ENCODE measurements at places on chromosomes 1 and 21.

DNA sequence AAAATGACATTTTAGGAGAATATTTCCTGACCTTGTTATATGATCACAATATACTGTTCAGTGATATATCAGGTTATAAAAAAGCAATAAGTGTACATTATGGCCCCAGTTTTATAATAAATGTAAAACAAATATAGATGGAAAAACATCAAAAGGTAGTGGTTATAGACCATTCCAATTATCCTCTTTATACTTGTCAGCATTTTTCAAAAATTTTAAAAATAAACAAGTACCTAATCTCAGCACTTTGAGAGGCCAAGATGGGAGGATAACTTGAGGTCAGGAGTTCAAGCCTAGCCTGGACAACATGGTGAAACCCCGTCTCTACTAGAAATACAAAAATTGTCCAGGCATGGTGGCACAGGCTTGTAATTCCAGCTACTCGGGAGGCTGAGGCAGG, 69.6 kb upstream of the B3GALNT2 start:
- DNase-seq = no peak

GRCh38 chr1:61740751-61741700, 1.3 kb upstream of the PATJ start:
- DNase-seq = no peak

- no peak for DNase-seq
Measured at GRCh38 chr1:177106196-177106595, 58.3 kb downstream of the ASTN1 start.

DNA sequence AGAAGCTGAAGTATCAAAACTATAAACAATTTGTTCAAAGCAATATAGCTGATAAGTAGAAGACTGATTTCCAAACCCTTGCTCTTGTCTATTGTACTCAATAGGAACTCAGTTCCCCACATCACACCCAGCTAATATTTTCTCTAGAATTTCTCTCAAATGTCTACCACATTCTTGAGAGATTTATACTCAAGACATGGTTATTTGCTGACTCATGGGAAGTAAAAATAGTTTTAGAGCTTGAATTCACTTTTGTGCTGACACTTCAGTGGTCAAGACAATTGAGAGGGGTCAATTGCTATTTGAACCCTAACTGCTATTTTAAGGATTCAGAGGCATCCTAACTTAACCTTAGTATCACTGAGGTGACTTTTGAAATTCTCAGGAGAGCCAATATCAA, 99.0 kb downstream of the TNNI3K start:
- DNase-seq = no peak

- DNase-seq = no peak
Measured at GRCh38 chr1:211920141-211920572, 89.6 kb upstream of the LPGAT1 start.

DNA sequence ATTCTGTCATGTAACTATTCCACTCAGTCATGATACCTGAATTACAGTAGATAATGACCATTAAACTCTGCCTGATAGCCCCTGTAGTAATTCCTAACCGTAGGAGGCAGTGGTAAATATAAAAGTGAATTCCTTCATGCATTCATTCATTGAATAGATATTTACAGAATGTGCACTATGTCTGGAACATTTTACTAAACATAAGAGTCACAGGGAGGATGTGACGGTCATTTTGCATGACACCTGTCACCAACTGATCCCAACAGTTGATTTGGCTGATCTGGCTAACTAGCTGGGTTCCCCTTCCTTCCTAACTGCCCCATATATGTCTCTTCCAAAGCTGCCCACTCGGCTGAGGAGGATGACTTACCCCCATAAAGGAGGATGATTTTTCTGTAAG, 2.2 kb upstream of the RNPC3 start:
- no peak for DNase-seq

DNA sequence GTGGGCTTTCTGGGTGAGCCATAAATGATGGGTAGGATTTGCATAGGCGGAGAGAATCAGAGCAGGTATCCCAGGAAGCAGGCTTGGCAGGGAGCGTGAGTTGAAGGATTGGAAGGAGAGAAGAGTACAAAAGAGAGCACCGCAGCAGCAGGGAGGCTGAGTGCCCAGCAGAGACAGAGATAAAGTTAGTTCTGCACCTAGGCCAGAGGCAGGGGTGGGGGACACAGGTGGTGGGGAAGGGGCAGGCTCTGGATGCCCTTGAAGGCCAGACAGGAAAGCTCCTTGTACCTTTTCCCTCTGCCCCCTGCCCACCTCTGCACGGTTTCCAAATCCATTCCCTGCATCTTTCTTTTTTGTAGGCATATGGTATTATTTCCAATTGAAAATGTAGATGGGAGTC, 33.0 kb upstream of the TRABD2B start:
- no peak for DNase-seq

GRCh38 chr1:8421721-8422120, 103.8 kb downstream of the SLC45A1 start:
- DNase-seq = no peak

GRCh38 chr1:29120947-29121485, 2.7 kb downstream of the TMEM200B start:
- DNase-seq = peak; percentile 75

DNA sequence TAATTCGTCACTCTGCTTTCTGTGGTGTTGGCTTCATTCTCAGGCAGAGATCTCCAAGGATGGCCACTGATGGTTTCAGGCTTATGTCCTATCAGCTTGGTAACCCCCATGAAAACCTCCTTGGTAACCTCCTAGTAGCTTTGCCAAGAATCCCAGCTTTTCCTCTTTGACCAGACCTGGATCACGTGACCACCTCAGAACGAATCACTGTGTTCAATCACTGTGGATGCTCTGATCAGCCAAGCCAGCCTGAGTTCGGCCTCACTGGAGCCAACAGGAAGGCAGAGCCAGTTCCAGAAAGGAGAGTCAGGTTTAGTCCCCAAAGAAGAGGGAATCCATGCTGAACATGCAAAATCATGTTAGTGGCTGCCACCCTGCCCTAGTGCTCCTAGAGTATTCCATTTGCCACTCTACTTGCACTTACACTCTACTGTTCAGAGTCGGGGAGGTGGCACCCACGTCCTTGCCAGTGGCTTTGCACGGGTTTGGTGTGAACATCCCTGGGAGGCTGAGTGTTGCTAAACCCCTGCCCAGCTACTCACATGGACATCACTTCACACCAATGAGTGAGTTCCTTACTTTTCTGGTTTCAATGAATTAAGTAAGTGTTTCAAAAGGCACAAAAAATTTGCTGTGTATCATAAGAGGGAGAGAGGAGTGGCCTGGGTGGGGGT, 33.5 kb upstream of the SSBP3 start:
- DNase-seq = no peak

DNA sequence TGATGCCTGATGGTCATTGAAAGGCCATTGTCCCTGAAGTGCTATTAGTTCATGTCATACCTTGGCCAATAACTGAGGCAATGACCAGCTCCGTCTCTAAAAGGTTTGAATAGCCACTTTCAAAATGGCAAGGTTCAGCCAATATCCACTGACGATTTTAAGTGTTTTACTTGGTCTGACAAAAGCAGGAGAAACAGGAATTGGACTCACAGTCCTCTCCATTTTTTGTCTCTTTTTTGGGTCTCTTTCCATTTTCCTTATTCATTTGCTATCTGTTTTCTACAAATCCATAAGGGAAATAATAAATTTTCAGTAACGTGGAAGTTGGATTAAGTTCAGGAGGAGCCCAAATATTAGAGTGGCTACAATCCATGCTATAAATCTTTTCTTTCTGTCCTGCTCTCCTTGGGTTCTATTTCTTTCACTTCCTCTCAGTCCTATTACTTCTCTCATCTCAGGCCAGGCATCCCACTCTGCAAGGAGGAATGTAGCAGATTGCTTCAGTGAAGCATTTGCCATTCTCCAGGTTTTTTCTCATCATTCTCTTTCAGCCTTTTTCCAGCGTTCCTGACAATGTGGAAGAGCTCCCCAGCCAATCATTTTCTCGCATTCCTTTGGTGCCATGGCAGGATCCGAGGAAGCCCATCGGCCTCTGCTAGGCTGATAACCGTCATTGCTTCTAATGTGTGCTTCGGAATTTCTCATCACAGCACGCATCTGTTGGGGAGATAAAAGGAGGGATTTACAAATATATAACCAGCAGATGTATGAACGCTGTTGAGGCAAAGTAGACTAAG, 414.5 kb downstream of the ADGRL2 start:
- no peak for DNase-seq

DNA sequence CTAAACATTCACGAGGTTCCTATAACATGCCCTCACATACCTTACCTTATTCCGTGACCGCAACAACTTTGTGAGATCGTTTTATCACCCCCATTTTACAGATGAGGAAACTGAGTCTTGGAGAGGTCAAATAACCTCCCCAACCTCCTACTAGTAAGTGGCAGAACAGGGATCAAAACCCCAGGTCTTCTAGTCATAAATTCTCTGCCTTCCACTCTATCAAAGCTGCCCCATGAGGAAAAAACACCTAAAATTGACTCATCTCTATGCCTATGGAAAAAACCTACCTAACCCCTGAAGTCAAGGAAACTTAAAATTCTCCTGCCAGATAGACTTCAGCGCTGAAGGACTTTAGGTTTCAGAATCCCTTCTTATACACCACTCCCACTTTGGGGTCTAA, 69.5 kb upstream of the ERRFI1 start:
- no peak for DNase-seq

DNA sequence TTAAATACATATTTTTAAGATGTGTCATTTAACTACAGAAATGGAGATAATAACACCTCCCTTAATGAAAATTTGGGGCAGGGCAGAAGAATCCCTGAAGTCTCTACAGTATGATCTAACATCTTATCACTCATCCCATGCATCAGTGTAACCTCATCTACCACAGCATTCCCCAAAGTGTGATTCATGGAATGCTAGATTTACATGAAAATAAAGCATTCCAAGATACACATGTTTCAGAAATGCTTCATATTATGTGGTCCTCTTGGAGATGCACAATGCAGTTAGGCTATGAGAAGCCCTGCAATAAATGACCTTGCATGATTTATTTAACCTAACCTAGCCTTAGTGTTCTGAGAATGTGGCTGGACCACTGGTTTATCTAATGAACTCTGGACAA, 166.9 kb upstream of the SYT6 start:
- DNase-seq = no peak

DNA sequence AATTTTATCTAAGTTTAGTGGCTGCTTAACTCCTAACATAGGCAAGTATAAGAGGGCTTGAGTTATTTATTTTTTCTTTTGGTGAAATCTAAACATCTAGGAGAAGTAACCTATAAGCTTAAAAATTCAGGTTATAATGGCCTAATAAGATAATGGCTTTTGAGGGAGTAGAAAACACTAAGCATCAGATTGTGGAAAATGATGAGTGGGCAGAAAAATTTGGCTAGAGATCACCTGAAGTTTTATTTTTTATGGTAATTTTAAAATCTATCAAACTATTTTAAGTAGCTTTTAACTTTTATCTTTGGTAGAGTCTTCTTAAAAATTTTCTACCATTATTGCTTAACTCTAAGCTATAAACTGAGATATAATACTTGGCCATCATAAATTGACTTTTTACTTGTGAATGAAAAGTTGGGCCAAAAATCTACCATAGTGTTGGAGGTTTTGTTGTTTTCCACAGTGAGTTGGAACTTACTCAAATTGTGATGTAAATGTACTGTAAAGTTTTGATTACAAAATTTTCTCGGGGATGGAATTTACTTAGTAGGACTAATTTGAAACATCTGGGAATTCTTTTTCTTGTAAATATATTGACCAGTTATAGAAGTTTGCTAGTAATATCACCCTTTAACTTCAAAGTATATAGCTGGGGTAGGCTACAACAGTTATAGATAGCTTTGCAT, 63.9 kb downstream of the USP25 start:
- DNase-seq = no peak

DNA sequence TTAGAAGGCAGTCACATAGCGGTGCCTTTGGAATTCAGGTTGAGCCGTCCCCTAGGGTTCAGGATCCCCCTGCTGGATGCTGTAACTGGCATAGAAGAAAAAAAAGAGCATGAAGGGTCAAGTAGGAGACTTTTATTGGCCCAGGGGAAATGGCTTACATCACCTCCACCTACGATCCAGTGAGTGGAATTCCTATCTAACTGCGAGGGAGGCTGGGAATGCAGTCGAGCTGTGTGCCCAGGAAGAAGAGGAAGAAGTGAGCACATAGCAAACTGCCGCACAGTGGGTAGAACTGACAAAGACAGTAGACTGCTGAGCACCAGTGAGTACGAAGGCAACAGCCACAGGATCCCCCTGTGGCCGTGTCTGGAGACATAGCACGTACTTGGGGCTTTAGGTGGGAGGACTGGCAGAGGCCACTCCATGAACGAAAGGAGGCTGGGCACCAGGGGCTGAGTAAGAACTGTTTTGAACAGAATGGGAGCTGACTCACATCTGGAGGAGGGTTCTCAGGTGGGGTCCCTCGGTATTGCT, 79.2 kb downstream of the RNF220 start:
- DNase-seq = no peak

GRCh38 chr1:46585312-46585938, 18.6 kb downstream of the MKNK1 start:
- no peak for DNase-seq

- DNase-seq = no peak
Measured at GRCh38 chr1:86259390-86259789, 102.8 kb upstream of the COL24A1 start.

- DNase-seq = no peak
Measured at GRCh38 chr1:167755654-167756053, 33.9 kb downstream of the MPZL1 start.

- DNase-seq = no peak
Measured at GRCh38 chr1:83029916-83030315, 969.0 kb downstream of the TTLL7 start.

DNA sequence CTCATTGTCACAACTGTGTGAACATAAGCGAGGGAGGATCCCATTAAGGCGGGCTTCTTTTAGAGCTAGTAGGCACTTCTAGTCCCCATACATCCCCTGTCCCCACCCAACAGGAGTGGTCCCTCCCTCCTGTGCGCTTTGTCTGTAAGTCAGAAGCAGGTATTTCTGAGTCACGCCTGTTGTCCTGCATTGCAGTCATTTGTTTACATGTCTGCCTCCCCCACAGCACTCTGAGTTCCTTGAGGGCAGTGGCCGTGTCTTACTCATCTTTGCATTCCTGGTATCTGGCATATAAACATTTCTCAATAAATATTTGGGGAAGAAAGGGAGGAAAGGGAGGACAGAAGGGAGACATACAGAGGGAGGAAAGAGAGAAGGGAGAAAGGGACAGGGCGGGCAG, 40.3 kb downstream of the PLEKHA6 start:
- no peak for DNase-seq

GRCh38 chr1:92934395-92935378, 26.6 kb downstream of the DIPK1A start:
- DNase-seq = no peak

DNA sequence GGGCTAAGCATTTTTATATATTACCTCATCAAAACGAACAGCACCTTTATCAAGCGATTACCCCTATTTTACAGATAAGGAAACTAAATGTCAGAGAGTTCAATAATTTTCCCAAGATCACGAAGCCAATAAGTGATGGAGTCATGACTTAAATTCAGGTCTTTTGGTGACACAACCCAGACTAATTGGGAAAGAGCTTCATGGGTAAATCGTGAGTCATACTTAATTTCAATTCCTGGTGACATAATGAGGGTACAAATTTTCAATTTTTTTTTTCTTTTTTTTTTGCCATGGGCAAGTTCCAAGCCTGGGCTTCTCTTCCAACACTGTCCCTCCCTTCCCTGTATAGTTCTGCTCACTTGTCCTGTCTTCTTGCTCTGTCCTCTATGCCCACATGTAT, 30.1 kb upstream of the IL10 start:
- no peak for DNase-seq
